ENCODE measurements at places on chromosomes 1 and 21.

DNA sequence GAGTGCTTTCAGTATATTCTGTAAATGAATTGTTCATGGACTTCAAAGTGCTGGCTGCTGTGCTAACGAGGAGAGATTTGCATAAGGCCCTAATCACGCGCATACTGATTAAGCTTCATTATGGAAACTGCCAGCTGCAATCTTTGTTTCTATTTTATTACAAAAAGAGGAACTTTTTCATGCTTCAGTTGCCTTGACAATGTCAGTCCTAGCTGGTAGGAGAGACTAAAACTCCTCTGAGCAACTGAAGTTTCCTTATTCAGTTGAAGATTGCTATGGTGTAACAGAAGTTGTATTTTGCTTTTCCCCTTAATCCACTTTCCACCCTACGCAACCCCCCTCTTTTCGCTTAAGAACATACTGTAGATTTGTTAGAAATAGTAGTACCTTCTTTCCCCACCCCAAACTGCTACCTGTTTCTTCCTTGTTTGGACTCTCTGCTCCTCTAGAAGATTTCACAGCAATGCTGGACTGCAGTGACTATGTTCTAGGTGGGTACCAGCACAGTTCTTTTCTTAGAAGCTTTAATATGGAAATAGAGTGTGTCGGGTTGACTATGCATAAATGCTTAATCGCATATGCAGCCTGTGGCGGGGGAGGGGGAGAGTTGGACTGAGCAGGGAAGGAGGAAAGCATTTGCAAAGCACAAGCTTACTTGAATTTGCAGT lies 108.3 kb downstream of the POU2F1 start:
- no peak for DNase-seq

- no peak for DNase-seq
Measured at GRCh38 chr21:42315296-42315891, at the start of gene TFF3. TFF3 (minus strand) TSS chr21:42315409; CDS start chr21:42315374, 35 bp downstream.

DNA sequence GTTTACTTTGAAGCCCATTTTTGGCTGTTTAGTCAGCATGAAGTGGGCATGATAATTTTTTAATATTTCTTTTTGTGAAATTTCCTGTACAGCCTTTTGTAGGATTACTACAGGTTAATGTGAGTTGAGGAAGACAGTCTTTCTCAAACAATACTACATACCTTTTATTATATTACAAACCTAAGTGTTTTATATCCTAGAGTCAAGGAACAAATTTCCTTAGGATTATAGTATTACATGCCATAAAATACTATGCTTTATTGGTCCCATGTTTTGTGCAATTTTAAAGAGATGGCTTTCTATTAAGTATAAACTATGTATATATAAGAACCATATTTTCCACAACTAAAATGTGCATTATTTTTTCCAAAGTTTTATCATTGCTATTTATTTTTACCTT lies 9.2 kb upstream of the CHAF1B start:
- no peak for DNase-seq

GRCh38 chr21:38333301-38334272 lies 76.8 kb downstream of the KCNJ15 start:
- DNase-seq: no peak

GRCh38 chr1:47883963-47884362 lies 113.2 kb downstream of the TRABD2B start:
- no peak for DNase-seq

DNA sequence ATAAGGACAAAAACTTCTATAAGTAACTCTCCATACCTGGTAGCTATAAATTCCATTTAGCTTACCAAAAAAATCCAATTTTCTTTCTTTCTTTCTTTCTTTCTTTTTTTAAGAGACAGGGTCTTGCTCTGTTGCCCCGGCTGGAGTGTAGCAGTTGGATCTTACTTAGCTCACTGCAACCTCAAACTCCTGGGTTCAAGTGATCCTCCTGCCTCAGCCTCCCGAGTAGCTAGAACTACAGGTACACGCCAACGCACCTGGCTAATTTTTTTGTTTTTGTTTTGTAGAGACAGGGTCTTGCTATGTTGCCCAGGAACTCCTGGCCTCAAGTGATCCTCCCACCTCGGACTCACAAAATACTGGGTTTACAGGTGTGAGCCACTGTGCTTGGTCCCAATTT lies 75.5 kb downstream of the EPS15 start:
- DNase-seq: no peak

DNA sequence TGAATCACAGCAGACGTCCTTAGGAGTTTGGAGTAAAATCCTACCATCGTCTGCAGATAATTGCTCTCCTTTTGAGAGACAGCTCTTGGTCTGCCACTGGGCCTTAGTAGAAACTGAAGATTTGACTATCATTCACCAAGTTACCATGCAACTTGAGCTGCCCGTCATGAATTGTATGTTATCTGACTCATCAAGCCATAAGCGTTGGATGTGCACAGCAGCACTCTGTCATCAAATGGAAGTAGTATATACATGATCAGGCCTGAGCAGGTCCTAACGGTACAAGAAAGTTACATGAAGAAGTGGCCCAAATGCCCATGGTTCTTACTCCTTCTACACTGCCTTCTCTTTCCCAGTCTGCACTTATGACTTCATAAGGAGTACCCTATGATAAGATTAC lies 317.8 kb downstream of the GPATCH2 start:
- no peak for DNase-seq

- no peak for DNase-seq
Measured at GRCh38 chr1:58249737-58250586, 296.6 kb downstream of the OMA1 start.

DNA sequence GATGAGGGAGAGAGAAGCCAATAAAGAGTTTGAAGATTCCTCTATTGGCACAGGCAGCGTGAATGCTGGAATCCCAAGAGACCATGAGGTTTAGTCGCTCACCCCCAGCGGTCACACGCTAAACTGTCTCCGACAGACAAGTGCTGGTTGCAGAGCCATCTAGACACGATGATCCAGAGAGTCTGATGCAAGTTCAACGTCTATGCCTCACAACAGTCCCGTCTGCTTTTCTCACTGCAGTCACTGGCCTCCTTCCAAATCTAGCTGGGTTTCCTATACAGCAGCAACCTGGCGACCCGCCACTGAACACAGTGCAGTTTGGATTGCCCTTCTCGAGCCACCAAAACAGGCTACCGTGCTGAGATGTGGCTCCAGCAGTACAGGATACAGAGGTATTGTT lies 98.6 kb upstream of the KRTAP19-8 start:
- no peak for DNase-seq

GRCh38 chr1:111904478-111905218 lies 84.8 kb downstream of the KCND3 start:
- DNase-seq: no peak

GRCh38 chr1:156705918-156706656 lies 704 bp upstream of the CRABP2 start:
- peak; percentile 73 for DNase-seq

- no peak for DNase-seq
Measured at GRCh38 chr1:247210062-247210375, 38.2 kb upstream of the ZNF124 start.

- DNase-seq: no peak
Measured at GRCh38 chr1:221013691-221014660, 134.7 kb downstream of the HLX start.

GRCh38 chr1:33301273-33301984 lies 19.5 kb downstream of the A3GALT2 start:
- no peak for DNase-seq

- DNase-seq: no peak
Measured at GRCh38 chr1:11800756-11801433, 4.9 kb downstream of the MTHFR start.

GRCh38 chr1:27666791-27667254 lies 5.2 kb downstream of the IFI6 start:
- DNase-seq: no peak

GRCh38 chr1:156401681-156402081 lies 32.7 kb downstream of the RHBG start:
- DNase-seq: no peak

- no peak for DNase-seq
Measured at GRCh38 chr1:228061411-228062084, 21.0 kb upstream of the ARF1 start.

DNA sequence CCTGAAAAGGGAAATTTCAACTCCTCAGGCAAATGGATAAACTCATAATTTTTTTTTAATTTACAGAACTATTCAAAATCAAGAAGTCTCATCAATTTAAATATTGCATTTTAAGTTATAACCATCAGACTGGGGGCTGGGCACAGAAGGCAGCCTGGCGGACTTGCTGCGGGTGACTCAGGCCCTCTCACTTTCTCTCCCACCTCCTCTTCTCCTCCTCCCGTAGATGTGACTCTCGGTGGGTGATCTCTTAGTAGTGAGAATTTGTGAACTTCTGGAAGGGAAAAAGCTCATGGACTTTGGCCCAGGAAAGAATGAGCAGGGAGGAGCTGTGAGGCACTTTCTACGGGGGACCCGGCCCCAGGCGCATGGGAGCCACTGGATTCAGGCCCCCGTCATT lies 32.9 kb downstream of the CLIC6 start:
- DNase-seq: no peak

- no peak for DNase-seq
Measured at GRCh38 chr1:87927391-87928280, 599.0 kb downstream of the LMO4 start.

DNA sequence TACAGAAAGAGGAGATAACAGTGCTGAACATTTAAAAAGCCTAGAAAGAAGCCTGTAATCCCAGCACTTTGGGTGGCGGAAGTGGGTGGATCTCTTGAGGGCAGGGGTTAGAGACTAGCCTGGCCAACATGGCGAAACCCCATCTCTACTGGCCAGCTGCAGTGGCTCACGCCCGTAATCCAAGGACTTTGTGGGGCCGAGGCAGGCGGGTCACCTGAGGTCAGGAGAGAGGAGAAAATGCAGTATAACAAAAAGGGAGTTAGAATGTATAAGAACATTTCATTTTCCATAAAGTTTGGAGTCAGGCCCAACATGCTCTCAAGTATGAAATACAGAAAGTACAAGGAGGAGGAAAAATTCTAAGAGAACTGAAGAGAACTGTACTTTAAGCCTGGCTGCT lies 134.5 kb downstream of the SMYD3 start:
- no peak for DNase-seq

GRCh38 chr1:108057541-108057940 lies 92.6 kb upstream of the VAV3 start:
- DNase-seq: no peak

GRCh38 chr1:16387201-16388188 lies 20.5 kb downstream of the SZRD1 start:
- peak; percentile 13 for DNase-seq

- peak; percentile 81 for DNase-seq
Measured at GRCh38 chr1:154344977-154345837, 19.9 kb downstream of the ATP8B2 start.

DNA sequence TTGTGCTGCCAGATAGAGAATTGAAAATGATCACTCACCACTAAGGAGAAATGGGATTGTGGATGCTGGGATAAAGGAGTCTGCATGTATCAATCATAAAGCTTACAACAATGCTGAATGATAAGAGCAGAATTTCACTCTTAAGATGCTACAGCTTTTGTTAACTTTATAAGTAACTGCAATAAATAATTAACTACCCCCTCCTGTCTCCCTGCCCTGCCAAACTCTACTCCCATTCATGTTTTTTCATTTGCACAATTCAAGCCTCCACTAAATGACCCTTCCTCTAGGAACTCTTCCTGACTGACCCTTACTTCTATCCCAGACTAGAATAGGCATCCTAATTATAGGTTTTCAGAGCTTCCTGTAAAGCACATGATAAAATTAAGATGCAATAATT lies 14.9 kb downstream of the MTF1 start:
- no peak for DNase-seq

GRCh38 chr1:54122135-54122751 lies 30.6 kb downstream of the CDCP2 start:
- DNase-seq: no peak

GRCh38 chr1:65149351-65150107 lies 1.5 kb downstream of the AK4 start:
- no peak for DNase-seq

DNA sequence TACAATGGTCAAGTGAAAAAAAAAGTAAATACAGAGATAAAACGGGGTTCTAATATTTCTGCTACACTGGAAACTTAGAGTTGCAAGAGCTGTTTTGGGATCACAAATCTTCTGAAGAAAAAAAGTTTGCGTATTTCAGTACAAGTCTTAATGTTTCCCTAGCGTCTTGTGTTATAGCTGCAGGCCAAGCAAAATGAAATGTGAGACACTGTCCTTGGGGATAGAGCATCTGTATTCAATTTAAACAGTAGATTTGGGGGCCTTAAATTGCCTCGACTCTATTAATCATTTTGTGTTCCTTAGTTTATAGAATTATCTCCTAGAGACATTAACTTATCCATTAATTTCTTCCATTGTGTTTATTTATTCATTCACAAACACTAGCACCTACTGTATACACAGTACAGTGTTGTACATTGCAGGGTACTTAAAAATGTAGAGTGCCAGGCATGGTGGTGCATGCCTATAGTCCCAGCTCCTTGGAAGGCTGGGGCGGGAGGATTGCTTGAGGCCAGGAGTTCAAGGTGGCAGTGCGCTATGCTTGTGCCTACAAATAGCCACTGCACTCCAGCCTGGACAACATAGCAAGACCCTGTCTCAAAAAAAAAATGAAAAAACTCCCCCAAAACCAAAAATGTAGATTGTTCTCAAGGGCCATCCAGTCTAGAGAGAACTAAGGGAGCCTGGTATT lies 7.9 kb downstream of the DISC1 start:
- DNase-seq: no peak

DNA sequence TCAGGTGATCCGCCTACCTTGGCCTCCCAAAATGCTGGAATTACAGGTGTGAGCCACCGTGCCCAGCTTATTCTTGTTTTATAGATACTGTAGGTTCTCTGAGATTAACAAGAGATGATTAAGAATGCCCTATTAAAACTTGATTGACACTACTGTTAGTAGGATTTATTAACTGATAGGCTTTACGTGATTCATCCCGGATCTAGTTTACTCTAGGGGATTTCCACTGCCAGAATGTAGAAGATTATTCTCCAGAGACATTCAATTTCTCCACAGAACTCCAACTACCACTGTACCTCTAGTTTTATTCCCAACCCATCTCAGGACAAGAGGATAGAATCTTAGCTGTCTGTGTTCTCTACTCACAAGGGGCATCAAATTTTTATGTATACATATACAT lies 26.3 kb upstream of the RBM34 start:
- no peak for DNase-seq

DNA sequence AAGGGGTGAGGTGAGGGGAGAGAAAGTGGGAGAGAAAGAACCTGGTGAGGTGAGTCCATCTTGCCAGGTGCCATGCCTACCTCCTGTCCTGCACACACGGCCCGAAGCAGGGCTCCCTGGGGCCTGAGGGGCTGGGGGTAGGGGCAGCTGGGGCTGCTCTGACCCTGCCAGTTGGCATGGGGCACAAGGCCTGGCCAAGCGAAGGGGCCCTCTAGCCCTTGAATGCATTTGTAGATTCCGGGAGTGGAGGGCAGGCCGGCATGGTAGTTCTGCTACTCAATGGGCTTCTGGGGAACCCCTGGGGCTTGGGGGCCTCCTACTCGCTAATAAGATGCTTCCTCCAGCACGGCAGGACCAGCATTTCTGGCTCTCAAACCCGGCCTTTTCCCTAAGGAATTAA lies 3.6 kb upstream of the PRDM16 start:
- no peak for DNase-seq

- DNase-seq: no peak
Measured at GRCh38 chr1:48775831-48776392, 779 bp downstream of the BEND5 start.

- DNase-seq: no peak
Measured at GRCh38 chr1:167294528-167294927, 73.8 kb downstream of the POU2F1 start.

- no peak for DNase-seq
Measured at GRCh38 chr1:245501633-245502032, 346.8 kb downstream of the KIF26B start.

Data from activated CD4-positive, alpha-beta T cell treated with anti-CD3 and anti-CD28 coated beads for 4 hours (primary cell).